Lower lobe of right lung (tissue), 2 donors: ENCODE measurements at places on chromosomes 5 and 9. TPM values are rescaled to one million over a fixed set of nuclear protein-coding genes. Genes with fewer than 3 reads are reported as not detected.
A peak's percentile ranks its signal among the peaks of the same experiment; 100 is the strongest.

The HEXB gene
- total RNA-seq = 355 TPM

The SAPCD2 gene
- total RNA-seq = 0.86 TPM

The NR2F1-AS1 gene
- 11.1 TPM for total RNA-seq

- no peak for DNase-seq
- H3K36me3 ChIP-seq = no peaks in the 10 kb centered on the region
- peak overlapping the region; percentile 77 for H3K27ac ChIP-seq
- H3K27me3 ChIP-seq = no peaks in the 10 kb centered on the region
- peak overlapping the region; percentile 3 for H3K4me3 ChIP-seq
These were observed 49.1 kb upstream of the GADD45G start for GRCh38 chr9:89555451-89556375.

- no peaks in the 10 kb centered on the region for H3K36me3 ChIP-seq
- no peak for DNase-seq
- H3K4me3 ChIP-seq = no peak overlapping the region
- H3K4me1 ChIP-seq = no peaks in the 10 kb centered on the region
- no peaks in the 10 kb centered on the region for H3K27me3 ChIP-seq
- no peak overlapping the region for H3K27ac ChIP-seq
These were observed 223.1 kb upstream of the PAPPA start for GRCh38 chr9:115930472-115930871.

GRCh38 chr5:179307013-179307800 lies 38.1 kb downstream of the ADAMTS2 start:
- H3K27ac ChIP-seq = no peak overlapping the region
- H3K4me1 ChIP-seq = no peaks in the 10 kb centered on the region
- DNase-seq = peak; percentile 40
- H3K36me3 ChIP-seq = no peaks in the 10 kb centered on the region
- H3K27me3 ChIP-seq = no peaks in the 10 kb centered on the region
- no peak overlapping the region for H3K4me3 ChIP-seq

DNA sequence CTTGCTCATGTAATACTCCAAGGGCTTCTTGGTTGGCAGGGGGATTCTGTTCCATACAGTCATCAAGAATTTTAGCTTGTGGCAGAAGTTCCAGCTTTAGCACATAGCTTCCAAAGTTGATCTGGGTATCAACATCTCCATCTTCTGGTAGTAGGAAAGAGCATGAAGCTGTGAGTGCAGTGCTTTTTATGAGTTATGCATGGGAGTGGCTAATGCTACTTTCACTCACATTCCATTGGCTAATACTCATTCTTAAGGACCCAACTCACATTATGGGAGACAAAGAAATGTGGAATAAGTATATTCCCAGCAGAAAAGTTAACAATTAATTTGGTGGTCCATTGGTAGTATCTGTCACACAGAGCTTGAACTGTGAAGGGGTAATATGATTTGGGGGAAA lies 194.2 kb upstream of the CHD1 start:
- H3K27me3 ChIP-seq = no peaks in the 10 kb centered on the region
- no peak overlapping the region for H3K4me3 ChIP-seq
- no peaks in the 10 kb centered on the region for H3K36me3 ChIP-seq
- no peak overlapping the region for H3K27ac ChIP-seq
- H3K4me1 ChIP-seq = no peaks in the 10 kb centered on the region
- DNase-seq = no peak

DNA sequence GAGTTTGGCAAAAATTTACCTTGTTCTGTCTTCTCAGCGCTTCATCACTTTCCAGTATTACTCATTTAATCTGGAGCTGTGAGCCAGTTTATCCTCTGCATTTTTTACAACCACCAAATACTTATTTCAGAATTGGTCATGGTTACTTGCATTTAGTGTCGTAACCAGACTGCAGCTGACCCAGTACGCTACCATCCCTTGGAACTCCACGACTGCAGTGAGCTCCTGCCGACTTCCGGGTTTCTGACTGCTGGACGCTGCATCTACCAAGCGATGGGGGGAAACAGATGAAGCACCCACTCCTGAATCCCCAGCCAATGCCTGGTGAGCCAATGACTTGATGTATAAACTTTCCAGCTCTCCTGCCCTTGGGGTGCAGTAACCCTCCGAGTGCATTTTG lies 174.4 kb upstream of the PRLR start:
- H3K27me3 ChIP-seq = no peaks in the 10 kb centered on the region
- no peaks in the 10 kb centered on the region for H3K4me1 ChIP-seq
- H3K36me3 ChIP-seq = no peaks in the 10 kb centered on the region
- no peak overlapping the region for H3K27ac ChIP-seq
- no peak overlapping the region for H3K4me3 ChIP-seq
- no peak for DNase-seq
